Upper lobe of right lung (tissue), 1 donor: ENCODE measurements at places on chromosomes 1 and 21. TPM values are rescaled to one million over a fixed set of nuclear protein-coding genes. Genes with fewer than 3 reads are reported as not detected.

Gene C2CD2
- total RNA-seq: 26.4 TPM

DNA sequence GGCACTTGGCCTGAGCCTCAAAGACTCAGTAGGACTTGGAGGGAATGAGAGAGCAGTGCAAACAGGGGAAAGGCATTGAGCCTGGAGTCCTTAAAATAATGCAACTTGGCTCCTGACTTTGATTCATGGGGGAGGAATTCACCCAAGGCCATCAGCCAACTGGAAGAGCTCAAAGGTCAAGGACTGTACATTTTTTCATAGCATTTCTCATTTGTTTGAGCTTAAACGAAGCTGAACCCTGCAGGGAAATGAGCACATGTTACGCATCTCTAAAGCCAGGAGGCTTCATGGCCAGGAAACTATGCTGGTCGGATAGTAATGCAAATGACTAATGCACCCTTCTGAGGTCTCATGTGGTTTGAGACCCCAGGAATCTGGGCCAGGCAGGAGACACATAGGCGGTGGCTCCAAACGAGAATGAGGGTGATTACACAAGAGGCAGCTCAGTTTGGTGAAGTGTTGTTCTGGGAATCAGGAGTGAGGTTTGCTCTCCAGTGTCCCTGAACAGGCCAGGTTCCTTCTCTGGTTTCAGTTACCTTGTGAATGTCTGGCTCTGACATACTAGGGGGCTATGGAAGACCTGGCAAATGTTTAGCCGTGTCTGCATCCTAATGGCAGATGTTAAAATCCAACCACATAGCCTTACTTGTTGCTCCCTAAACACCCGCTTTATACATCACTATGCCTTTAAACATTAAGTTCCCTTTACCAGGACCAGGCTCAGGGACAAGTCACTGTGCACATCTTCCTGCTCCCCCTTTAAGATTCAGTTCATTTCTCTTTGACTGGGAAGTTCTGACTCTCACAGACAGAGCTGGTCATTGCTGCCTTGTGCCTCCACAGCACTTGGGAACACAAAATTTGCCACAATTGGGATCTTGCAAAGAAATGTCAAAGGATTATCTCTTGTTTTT lies 503.9 kb upstream of the USP24 start:
- H3K27me3 ChIP-seq: no peaks in the 10 kb centered on the region
- H3K4me3 ChIP-seq: no peak overlapping the region
- H3K36me3 ChIP-seq: no peaks in the 10 kb centered on the region

DNA sequence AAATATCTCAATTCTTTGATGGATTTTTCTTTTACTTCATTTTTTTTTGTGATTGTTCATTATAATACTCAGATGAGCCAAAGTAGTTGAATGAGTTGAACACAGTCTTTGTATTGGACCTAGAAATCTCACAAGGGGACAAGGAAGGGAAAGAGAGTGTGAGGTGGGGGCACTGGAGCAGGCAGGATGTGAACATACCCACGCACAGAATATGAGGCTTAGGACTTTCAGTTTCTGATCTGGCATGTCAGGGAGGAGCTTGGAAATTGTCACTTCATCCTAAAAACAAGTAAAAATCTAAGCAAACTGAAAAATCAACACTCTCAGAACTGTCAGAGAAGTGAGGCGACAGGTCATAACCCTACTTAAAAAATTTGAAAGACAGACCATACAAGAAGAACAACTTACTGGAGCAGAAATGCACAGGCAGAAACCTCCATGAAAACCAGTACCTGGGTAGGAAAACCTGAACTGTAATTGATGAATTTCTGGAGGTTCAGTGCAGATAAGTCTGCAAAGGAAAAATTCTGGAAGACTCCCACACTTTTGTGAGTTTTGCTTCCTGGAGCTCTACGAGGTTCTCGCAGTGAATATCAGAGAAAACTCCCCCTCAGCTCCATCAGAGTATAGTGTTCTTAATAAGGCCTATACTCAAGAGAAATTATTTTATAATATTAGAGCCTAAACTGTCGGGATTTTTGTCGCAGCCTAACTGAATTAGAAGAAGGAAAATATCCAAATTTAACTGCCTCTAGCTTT lies 3.6 kb upstream of the PTGS2 start:
- no peak for DNase-seq
- H3K4me1 ChIP-seq: peaks cover 4% of the 10 kb centered on the region
- H3K4me3 ChIP-seq: no peak overlapping the region
- H3K27me3 ChIP-seq: no peaks in the 10 kb centered on the region
- H3K36me3 ChIP-seq: no peaks in the 10 kb centered on the region
- no peak overlapping the region for H3K27ac ChIP-seq

DNA sequence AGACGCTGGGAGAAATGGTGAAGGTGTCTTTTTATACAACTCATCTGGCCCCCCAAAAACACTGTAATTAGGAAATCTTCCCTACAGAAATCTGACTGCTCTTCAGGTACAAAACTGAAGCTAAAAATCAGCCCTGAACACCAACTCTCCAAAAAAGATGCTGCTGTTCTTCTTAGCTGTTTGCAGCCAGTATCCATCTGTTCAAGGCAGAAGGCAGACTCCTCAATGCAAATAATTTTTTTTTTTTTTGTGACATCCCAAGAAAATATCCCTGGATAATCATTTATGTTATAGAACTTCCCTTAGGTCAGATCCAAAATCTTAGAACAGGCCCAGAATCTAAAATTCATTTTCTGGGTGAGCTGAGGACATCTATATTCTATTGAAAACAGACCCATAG lies 36.5 kb downstream of the TRIT1 start:
- H3K4me1 ChIP-seq: peaks cover 23% of the 10 kb centered on the region
- DNase-seq: no peak
- H3K27me3 ChIP-seq: no peaks in the 10 kb centered on the region

DNA sequence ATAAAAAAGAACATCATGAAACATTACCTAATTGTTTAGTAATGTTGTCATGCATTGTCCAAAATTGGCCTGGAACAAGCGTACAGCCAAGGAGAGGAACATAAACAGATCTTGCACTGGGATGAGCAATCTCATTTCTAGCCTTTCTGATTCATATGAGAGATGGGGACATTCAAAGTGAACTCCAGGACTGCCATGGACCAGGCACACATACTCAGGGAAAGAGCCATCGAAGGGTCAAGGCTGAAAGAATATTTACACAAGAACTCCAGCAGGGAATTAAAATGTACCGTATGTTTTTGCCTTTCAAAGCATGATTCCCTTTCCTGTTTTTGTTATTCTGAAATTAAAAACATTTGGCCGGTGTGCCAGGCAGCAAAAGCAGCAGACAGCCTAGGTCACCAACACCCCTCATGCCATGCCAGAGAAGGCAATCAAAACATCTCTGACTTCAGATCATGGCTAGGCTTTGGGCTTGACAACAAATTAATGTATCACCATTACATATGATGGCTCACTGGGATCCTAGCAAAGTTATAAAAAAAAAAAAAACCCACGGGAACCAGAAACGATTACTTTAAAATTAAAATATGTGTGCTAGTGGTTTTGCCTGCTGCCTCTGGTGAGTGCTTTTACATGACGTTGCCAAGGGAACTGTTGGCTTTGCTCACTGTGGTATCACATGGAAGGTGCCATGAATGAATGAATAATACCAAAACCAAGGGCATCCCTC lies 159.8 kb downstream of the TGFBR3 start:
- H3K4me1 ChIP-seq: peaks cover 23% of the 10 kb centered on the region
- H3K4me3 ChIP-seq: no peak overlapping the region
- peak overlapping the region; percentile 76 for H3K27ac ChIP-seq
- no peaks in the 10 kb centered on the region for H3K27me3 ChIP-seq
- H3K36me3 ChIP-seq: peaks cover 2% of the 10 kb centered on the region
- DNase-seq: no peak
